ENCODE measurements at places on chromosomes 5 and 9.

DNA sequence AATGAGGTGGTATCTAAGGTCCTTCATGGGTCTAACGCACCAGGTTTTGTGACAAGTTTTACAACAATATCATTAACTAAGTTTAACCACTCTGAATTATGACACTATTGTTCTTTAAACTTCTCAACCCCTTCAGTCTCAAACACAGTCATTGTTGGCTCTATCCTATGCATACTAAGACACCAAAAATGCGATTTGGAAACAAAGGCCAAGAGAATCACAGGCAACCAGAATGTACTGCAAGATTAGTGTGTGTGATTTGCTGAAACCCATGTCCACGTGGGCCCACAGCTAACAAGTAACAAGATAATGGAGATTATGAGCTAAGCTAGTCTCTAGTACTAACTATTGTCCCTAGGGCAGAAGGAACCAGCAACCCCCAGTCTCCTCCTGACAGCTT is 142.2 kb upstream of the RANBP3L start:
- no peak for DNase-seq

GRCh38 chr5:43895876-43896275 is 292.9 kb downstream of the NNT start:
- DNase-seq: no peak

DNA sequence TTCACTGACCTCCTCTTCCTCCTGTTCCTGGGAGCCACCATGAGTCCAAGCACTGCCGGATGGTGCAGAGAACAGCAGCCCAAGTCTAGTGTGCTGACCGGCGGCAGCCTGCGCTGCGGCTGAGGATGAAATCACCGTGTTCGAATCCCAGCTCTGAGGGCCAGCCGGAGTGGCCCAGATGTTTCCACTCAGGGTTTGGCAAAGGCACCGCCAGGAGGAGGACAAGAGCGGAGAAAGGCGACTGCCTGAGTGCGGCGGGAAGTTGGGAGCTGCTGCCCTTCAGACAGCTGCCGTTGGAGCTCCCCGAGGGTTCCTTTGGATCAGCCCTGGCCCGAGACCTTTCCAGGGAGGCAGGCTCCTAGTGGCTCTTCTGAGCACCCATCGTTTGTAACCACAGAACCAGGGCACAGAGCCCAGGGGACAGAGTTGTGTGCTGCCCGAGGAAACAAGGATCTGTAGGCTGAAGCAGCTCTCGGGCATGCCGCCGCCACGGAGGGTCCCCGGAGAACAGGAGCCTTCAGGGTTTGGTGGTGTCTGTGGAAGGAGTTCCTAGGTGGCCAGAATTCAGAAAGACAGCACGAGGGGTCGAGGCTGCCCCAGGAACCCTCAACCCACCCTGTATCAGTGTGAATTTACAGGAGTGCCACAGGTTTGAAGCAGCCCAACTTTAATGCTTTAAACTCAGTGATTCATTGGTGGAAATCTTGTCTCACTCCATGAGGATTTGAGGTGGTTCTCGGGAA is 115.6 kb upstream of the COL5A1 start:
- DNase-seq: no peak

GRCh38 chr9:14314424-14314928 is 535 bp upstream of the NFIB start:
- no peak for DNase-seq

DNA sequence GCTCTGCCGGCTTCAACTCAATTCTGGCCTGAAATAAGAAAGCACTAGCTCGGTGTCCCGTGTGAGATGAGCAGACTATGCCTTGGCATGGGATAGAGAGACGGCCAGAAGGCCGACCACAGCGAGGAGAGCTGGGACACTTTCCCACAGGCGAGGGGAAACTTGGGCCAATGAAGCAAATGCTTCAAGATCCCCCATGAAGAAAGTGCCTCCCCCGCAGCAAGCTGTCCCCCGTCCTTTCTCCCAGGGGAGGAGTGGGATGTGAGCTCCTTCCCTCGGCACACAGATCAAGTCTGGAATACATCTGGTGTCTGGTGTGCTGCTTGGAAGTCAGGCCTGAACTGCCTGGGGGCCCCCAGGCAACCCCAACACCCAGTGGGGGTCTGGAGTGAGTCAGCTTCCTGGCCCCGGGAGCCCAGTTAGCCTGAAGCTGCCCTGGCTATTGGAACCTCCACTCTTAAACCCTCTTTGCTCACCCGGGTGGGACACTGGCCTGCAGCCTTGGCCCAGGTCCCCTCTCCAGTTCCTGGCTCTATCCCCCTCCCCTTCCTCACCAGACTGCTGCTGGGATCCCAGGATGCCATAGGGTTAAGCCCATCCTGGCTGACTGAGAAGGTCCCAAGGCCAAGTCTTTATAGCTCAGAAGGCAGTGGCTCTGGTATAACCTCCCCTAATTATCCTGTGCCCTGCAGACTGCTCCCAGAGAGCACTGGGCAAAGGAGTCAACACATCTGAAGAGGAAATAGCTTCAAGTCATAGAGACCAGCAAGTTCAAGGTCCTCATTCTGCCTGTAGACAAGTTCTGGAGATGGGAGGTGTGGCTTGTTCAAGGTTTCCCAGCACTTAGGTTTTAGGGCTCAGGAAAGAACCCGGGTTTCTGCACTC is 205.3 kb downstream of the TTLL11 start:
- DNase-seq: no peak

- DNase-seq: no peak
These were observed 70.4 kb upstream of the FBXW11 start for GRCh38 chr5:172076761-172077244.

- no peak for DNase-seq
These were observed 35.2 kb downstream of the OR2K2 start for GRCh38 chr9:111294691-111295451.

GRCh38 chr5:77031891-77032290 is 1.7 kb downstream of the AGGF1 start:
- DNase-seq: peak; percentile 30

GRCh38 chr5:159681661-159682060 is 234.6 kb upstream of the ADRA1B start:
- DNase-seq: no peak

GRCh38 chr5:172630986-172631385 is 10.1 kb upstream of the NEURL1B start:
- DNase-seq: no peak

DNA sequence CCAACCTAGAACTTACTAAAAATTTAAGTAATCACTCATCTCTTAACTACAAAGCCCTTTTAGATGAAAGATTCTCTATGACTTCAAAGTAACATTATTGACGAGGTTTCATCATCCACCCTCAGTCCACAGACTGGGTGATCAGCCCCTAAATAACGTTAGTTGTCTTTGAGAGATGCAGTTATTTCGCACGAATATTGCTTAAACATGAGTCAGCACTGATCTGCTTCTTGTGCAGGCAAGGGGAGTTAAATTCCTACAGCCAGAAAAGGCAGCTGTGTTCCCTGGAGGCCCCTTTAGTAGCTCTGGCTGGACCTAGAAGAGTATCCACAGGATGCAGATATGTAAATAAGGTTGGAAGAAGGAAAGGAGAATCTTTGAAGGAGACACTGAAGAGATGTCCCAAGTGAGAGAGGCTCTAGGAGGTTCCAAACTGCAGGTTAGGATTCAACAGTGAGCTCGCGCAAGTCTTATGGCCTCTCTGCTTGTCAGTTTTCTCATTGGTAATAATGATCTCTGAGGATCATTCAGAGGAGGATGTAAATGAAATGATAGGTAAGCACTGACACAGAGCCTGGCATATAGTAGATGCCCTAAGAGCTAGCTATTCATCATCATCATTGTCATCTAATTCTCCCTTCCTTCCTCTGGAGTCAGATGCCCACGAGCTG is 122.2 kb upstream of the MAN2A1 start:
- no peak for DNase-seq
